EL (cell line): ENCODE measurements at places on chromosomes 1 and 21.

GRCh38 chr1:174678657-174679056 is 230.9 kb downstream of the GPR52 start:
- no peak for DNase-seq

DNA sequence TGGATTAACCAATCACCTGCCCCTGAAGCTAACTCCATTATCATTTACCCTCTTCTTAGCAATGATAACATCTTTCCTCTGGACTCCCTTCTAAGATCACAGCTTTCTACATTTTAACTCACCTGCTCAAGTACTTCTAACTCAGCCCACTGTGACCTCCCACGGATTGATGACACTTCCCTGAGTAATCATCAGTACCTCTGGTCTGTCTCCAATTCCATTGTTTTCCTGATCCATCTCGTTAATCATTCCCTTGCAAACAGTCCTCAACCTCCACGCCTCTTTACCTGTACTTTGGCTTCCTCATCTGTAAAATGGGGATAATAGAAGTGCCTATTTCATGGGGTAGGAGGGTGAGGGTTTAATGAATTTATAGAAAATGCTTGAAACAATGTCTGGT is 195.3 kb upstream of the APP start:
- no peak for DNase-seq

DNA sequence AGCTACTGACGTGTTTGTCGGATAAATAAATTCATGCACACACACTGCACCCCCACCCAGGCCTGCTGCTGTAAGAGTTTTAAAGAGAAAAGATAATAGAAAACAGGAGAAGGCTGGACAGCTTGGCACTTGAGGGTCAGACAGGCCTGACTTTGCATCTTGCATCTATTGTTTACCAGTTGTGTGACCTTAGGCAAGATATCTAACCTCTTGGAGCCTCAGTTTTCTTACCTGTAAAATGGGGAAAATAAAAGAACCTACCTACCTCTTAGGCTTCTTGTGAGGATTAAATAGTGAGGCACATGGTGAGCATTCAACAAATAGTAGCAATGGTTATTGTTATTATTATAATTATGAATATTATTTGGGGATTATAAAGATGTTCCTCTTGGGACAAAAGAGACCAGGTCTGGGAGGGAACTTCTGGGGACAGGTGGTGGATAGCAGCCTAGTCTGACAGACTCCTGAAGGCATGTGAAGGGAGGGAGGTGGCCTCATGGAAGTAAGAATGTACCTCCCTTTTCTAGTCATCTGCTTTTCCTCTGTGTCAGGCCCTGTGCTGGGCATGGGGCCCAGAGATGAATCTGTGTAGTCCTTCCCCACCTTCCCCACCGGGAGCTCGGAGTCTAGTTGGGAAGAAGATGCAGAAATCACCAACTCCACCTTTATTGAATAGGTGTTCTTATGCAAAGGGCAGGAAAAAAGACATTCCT is 18.3 kb upstream of the EPB41 start:
- DNase-seq, result no peak

GRCh38 chr21:42010507-42011495 is 641 bp upstream of the ZBTB21 start:
- no peak for DNase-seq

DNA sequence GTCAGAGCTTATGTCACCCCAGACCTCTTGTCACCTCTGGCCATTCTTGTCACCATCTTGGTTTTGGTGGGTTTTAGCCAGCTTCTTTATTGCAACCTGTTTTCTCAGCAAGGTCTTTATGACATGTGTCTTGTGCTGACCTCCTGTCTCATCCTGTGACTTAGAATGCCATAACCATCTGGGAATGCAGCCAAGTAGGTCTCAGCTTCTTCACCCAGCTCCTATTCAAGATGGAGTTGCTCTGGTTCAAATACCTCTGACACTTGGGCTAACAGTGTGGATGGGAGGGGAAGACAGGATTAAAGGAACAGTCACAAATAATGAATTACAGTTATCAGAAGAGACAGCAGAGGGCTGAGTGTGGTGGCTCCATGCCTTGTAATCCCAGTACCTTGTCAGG is 30.5 kb upstream of the PIK3CD start:
- DNase-seq, result no peak
